ENCODE measurements at places on chromosomes 16 and 17. TPM values are rescaled to one million over a fixed set of nuclear protein-coding genes. Genes with fewer than 3 reads are reported as not detected.
A peak's percentile ranks its signal among the peaks of the same experiment; 100 is the strongest.

The IRX3 gene
- 18.1 TPM for total RNA-seq

The TNFRSF17 gene
- not detected for total RNA-seq

The HP gene
- total RNA-seq: 2.9 TPM

The KRT39 gene
- total RNA-seq: not detected

The KRT20 gene
- total RNA-seq: not detected

The RAP1GAP2 gene
- total RNA-seq: 9.5 TPM

DNA sequence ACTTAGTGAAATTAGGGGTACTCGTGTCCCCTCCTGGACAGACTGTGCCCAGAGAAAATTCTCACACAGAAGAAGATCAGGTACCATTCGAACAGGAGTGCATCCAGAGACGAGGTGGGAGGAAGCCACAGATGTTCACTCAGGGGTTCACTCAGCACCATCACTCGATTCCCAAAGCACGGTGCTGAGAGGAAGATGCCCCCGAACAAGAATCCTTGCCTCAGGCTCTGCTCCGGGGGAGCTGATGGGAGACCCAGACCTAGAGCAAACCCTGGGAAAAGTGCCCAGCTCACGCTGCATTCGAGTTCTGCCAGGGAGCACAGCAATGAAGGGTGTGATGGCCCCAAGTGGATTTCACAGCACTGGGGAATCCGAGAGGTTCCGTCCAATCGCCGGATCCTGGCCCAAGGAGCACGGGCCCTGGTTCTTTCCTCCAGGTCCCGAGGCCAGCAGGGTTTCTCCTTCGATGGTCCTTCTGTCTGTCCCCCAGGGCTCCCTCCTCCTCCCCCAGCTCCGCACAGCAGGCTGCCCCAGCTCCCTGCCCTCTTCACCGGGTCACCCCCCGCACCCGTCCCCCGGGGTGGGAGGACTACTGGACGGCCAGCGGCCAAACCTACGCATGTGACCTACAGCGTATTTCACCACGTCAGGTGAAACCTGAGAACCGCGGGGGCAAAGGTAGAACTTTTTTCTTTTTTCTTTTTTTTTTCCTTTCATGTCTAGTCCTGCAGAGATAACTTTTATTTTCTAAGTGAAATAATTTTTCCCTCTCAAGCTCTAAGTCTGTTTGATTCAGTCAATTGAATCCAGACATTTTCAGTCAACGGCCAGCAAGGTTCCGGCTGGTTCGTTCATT lies 10.2 kb upstream of the UBE2I start:
- no peak for DNase-seq

- DNase-seq: no peak
Observed at GRCh38 chr17:75241996-75242460, 19.4 kb downstream of the GGA3 start.

GRCh38 chr17:80882926-80883685 lies 108.5 kb upstream of the CHMP6 start:
- DNase-seq: no peak

GRCh38 chr16:72425571-72426341 lies 253.8 kb upstream of the PMFBP1 start:
- no peak for DNase-seq

DNA sequence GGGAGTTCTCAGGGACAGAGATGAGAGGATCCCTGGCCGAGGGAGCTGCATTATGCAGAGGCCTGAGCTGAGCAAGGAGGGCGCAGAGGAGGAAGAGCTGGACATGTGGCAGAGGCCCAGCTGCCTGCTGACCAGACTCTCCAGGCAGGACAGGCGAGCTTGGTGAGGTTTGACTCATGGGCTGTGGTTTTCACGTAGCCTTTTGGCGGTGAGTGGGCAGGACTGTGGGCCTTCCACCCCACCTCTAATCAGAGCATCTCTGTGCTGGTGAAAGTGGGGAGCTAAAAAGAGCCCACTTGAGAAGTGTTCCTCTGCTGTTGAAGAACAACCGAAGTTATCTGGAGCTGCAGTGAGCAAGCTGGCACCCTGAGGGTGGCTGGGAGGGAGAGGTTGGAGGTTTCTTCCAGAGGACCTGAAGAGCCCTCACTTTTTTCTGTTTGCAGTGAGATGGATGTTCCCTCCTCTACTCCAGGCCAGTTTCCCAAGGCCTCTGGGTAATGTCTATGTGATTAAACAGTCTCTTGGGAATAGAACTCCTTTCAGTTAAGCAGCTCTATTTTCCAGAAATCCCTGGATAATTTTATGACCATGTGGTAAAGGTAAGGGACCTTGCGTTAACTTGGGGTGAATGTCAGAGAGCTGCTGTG lies 11.9 kb downstream of the EPN2 start:
- no peak for DNase-seq

GRCh38 chr17:45423975-45424335 lies 8.7 kb downstream of the ARHGAP27 start:
- DNase-seq: no peak

- peak; percentile 12 for DNase-seq
Observed at GRCh38 chr17:13931111-13931526, 138.2 kb upstream of the COX10 start.

GRCh38 chr16:84806256-84806889 lies 13.4 kb upstream of the CRISPLD2 start:
- no peak for DNase-seq

- DNase-seq: no peak
Observed at GRCh38 chr17:53313746-53314145, 509.0 kb upstream of the KIF2B start.

DNA sequence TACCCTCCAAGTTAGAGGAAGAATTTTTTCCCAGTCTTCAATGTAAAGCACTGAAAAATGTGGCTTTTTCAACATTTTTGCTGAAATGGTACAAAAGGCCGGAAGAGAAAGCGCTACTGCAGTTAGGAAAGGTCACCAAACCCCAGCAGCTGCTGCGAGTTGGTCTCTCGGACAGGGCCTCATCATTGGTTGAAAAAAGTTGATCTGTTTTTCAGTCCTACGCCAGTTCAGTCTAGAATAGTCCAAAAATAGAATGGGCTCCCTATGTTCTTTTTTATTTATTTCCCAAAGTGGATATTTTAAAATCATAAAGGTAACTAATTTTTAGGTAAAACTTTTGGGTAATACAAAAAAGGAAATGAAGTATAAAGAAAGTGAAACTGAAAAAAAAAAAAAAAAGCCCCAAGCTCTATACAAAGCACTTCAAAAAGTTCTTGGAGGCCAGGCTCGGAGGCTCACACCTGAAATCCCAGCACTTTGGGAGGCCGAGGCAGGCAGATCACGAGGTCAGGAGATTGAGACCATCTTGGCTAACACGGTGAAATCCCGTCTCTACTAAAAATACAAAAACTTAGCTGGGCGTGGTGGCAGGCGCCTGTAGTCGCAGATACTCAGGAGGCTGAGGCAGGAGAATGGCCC lies 17.4 kb downstream of the ADAP2 start:
- no peak for DNase-seq

DNA sequence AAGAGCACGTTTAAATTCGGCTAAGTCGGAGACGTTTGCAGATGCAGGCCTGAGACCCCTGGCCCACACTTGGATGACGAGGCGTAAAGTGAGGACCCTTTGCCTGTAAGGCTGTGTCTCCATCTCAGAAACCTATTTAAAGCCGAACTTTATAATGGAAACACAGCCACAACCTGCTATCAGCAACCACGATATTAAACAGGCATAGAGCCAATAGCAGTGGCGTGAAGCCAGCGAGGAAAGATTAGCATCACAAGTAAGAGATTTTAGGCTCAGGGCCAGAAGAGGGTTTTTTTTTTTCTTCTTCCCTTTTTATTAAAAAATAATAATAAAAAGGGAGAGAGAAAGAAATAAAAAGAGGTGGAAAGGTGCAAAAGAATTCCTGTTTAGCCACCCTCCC lies 111.3 kb upstream of the NOL11 start:
- no peak for DNase-seq

DNA sequence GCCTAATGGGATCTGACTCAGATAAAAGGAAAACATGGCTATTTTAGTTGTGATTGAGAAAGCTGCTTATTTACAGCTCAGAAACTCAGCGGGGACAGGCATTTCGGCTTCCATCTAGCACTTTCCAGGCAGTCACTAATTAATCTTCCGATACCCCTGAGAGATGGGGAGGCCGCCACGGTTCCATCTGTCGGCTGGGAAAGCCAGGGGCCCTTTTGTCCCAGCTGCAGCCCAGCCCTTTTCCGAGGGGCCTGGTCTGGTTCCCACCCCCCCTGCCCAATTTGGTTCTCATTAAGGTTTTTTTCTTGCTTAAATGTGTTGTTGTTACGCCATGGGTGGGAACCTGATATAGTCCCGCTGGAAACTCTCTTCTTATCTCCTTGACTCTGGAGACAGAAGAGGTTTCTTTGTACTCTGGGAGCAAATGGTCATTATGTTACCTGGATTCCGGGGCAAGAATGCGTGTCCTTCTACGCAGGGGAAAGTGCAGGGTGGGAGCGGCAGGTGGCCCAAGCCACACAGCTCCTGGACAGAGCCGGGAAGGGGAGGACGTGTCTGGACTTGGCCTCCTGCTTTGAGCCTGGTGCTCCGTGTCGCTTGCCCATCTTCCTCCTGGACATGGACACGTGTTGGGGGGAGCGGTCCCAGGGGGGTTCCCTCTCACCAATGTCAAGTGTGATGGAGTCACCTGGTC lies 50.9 kb upstream of the GSE1 start:
- no peak for DNase-seq

DNA sequence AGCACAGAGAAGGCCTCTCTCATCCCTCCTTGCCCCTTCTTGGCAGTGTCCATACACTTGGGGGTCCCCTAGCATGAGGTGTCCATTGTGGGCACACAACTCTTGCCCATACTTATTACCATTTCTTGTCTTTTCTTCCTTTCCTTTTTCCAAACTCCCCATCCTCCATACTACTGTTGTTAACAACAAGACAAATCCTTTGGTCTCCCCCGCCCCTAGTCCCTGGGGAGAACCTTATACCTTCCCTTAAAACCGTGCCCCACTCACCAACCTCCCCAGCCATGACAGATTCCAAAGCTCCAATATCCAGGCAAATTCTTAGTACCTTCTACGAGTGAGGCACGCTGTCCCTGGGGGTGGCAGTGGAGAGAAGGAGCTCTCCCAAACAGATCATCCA lies 82.9 kb downstream of the GAS7 start:
- DNase-seq: no peak

GRCh38 chr17:6061290-6061689 lies 8.9 kb upstream of the WSCD1 start:
- DNase-seq: no peak

DNA sequence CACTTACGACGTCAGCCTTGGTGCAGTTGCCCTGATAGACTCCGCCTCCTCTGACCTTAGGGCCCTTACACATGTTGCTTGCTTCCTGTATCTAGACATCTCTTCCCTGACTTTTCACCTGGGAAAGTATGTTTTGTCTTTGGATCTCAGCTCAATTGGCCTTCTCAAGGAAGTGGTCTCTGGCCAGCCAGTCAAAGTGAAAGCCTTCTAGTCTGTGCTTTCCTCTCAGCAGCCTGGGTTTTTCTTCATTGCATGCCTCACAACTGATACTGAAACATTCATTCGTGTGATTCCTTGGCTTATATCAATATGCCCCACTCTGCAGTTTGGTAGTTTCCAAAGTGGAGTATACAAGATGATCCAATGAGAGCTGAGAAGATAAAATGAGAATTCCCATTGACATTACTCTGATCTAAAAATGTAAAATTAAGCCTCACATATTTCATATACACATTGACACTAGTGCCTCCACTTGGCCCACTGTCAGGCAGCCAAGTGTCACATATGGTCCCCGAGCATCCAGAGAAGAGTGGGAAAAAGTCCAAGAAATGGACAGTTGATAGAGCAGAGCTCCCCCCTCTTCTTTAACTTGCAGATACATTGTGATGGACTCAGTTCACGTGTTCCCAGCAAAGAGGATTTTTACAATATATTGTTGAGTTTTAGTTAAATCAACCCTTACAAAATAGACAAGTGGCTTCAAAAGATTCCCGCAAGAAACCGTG lies 371.2 kb upstream of the ASIC2 start:
- DNase-seq: no peak

DNA sequence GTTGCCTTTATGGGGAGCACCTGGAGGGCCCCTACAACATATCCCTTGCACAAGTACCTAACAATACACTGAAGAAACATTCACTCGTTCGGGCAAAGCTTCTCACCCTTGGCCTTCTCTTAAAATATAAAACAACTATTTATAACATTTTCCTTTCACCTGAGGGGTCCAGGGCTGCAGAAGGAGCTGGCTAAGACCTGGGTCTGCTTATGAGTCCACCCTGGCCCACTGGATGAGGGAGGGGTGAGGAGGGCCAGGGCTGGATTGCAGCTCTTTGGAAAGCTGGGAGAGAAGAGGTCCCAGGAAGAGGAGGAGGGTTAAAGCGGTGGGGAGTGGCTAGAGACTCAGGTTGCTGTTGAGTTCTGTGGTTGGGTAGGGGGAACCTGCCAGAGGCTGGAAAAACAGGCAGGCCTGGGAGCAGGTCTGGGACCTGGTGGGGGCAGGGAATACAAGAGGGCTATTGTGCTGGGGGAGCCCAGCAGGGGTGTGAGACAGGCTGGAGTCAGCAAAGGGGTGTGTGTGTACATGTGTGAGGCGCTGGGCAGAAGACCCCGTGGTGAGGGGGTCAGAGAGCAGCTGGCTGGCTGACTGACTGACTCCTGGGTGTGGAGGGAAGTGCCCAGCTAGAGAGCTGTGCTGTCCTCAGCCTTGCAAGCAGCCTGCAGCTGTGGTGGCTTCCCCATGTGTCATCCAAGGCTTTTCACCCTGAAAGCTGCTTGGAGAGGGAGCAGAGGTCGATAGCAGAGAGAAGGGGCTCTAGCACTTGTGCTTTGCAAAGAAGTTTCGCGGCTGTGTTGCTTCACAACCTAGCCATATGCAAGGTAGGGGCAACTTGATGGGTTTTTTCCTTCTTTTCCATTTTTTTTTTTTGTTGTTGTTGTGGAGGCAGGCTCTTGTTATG lies 10.2 kb upstream of the MRC2 start:
- DNase-seq: no peak

DNA sequence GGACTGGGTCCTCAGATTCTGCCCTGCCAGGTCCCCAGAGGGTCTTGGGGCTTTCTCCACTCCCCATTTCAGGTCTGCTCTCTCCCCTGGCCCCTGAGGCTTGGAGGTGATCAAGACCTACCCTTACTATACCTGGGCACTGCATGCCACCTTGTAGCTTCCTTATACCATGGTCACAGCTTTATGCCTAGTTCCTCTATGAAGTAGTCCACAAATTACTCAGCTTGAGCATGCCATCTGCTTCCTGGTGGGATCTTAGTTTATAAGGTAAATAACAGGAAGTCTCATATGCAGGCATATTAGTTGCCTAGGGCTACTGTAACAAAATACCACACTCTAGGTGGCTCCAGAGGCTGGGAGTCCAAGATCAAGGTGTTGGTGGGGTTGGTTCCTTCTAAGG lies 11.0 kb upstream of the PMFBP1 start:
- DNase-seq: no peak

GRCh38 chr17:48002266-48002915 lies 31.5 kb downstream of the CDK5RAP3 start:
- no peak for DNase-seq

All from esophagus squamous epithelium (tissue), 5 donors.